ENCODE measurements at places on chromosomes 3 and 15.

DNA sequence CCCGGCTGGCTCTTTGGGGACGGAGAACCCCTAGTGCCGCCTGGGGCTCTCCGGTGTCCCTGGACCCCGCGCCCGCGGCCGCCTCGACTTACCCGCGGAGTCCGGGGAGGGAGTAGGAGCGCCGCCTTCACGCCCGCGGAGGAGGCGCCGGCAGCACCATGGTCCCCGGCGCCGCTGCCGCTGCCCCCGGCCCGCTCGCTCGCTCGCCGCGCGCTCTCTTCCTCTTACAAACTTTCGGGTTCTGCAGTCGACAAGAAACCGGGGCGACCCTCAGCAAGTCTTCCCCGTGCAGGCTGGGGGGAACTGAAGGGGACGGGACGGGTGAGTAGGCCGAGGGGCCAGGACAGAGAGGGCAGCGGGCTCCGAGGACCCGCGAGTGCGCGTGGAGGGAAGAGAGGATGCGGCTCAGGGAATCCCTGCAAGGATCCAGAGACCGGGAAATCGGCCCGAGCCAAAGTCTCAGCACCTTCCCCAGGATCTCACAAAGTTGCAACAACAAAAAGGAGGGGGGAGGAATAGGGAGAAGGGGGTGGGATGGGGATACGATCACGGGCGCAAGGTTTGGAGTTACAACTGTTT, 2.0 kb downstream of the FOXP1 start:
- peak; percentile 38 for DNase-seq

- DNase-seq: no peak
These were observed 185.7 kb upstream of the TOPAZ1 start for GRCh38 chr3:44055951-44056350.

- DNase-seq: no peak
These were observed 73.8 kb upstream of the FURIN start for GRCh38 chr15:90794538-90794937.

GRCh38 chr3:23455084-23455483, 252.0 kb downstream of the UBE2E2 start:
- DNase-seq: peak; percentile 53

DNA sequence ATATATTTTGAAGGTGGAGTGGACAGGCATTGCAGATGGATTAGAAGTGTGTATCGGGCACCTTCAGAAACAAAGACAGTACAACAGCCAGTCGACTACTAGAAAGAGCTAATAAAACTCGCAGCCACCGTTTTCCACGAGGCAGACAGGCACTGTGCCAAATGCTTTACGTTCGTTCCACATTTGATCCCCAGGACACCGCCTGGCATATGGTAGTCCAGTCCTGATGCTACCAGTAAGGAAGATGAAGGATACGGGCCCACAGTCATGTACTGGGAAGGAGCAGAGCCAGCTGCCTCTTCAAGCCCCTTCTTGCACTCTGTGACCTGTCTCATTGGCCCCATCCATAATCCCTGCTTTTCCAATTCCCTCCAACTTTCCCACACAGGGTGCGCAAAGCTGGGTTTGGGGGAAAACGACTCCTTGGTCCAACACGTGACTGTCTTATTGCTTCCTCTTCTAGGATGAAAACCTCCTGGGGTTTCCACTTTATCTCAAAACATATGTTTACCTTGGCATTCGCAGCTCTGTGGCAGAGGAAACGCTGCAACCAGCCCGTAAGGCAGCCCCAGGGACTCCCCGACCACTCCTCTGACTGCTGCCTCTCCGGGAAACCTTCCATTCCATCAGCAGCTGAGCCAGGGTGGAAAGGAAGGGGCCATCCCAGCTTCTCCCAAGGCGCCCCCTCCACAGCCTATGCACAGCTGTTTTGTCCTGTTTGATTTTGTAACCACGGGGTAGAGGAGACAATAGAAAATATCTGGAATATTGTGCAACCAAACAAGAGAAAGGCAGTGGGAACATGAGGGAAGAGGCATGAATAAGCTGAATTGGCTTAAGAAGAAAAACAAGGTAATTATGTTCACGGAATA, 107.4 kb downstream of the ADAMTS17 start:
- DNase-seq: no peak

DNA sequence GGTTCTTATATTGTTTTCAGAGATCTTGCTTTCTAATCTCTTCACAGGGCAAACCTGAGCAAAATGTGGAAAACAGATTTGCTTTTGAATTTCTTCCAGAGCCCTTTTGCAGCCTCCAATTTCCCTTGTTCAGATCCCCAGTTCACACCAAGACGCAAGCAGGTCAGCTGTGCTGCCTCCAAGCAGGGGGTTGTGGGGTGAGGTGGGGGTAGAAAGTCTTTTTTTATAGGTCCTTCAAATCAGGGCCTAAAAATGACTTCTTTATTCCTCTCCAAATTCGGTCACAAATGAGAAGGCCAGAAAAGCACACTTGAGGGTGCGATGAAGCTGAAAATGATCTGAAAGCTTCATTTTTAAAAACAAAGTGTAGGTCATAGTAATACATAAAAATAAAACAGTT, 26.3 kb upstream of the AVEN start:
- no peak for DNase-seq

- peak; percentile 30 for DNase-seq
These were observed 12.0 kb downstream of the MRPL46 start for GRCh38 chr15:88454867-88455810.

GRCh38 chr3:156434921-156435320, 120.0 kb downstream of the SSR3 start:
- DNase-seq: no peak

- no peak for DNase-seq
These were observed 303.4 kb upstream of the ROPN1 start for GRCh38 chr3:124295362-124295761.

DNA sequence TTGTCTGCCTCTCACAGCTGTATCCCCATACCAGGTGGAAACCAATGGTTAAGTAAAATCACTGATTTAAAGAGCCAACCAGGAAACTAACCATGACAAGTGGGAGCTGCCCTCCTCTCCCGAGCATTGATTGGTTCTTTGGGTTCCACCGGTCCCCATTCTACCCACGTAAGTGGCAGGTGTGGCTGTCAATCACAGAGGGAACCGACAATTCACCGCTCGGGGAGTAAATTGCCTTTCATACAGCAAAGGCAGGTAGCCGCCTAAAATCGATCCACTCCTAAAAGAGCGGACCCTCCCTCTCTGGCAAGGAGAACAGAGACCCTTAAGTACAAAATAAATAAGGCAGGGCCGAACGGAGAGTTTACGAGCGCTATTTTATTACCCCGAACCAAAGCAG, 1.2 kb downstream of the ERC2 start:
- DNase-seq: peak; percentile 77

DNA sequence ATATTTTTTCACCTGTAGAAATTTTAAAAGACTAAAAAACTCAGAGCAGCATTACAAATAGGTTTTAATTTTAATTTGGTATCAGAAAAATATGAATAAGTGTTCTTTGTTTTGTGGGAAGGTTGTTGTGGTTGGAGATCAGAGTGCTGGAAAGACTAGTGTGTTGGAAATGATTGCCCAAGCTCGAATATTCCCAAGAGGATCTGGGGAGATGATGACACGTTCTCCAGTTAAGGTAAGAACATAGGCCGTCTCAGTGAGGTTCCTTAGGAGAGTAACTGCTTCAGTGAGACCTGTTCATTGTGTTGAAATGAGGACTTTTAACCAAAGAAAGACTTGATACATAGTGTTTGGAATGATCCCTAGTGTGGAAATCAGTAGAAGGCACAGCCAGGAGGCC, 44.8 kb downstream of the OPA1 start:
- no peak for DNase-seq

DNA sequence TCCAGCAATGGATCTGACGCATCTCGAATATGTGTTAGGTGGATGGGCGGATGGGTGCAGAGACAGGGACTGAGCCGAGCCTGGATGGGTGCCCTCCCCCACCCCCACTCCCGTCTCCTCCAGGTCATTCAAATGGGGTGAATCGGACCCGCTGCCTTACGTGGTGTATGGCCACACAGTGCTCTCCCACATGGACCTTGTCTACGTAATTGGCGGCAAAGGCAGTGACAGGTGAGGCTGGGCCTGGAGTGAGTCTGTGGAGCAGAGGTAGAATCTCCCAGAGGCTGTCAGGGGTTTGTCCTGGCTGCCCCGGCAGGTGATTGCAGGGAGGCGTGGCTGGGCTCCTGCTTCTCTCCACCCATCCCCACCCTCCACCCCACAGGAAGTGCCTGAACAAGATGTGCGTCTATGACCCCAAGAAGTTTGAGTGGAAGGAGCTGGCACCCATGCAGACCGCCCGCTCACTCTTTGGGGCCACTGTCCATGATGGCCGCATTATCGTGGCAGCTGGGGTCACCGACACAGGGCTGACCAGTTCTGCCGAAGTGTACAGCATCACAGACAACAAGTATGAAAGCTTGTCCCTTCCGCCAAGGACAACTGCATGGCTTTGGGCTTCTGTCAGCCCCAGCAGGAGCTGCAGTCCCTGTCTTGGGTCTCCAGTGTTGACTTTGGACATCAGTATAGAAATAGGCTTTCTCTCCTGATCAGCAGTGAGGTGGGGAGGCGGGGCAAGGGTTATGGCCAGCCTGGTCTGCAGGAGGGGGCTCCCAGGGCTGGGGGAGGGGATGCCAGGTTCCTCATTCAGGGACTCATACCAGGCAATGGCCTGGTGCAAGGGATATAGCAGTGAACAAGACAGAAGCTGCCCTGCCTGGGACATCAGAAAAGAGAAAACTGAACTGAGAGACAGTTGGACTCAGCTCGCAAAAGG, 3.4 kb downstream of the KLHL40 start:
- DNase-seq: no peak

- no peak for DNase-seq
These were observed 15.1 kb upstream of the SNRPA1 start for GRCh38 chr15:101310161-101310480.

DNA sequence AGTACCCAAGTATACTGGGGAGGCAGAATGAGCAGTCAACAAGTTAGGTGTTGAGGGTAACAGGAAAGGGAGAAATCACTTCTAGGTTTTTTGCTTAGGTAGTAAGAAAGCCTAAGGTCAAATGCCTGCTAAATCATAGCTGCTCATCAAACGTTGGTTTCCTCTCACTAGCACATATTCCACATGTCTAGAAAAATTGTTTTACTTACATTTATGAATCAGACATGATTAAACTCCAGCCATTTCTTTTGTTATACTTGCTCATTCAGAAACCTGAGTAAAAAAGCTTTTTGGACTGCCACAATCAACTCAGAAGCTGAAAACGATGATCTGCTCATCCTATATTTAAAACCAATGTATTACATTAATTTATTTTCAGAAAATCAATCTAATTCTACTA, 40.2 kb downstream of the SLC9A9 start:
- DNase-seq: no peak

DNA sequence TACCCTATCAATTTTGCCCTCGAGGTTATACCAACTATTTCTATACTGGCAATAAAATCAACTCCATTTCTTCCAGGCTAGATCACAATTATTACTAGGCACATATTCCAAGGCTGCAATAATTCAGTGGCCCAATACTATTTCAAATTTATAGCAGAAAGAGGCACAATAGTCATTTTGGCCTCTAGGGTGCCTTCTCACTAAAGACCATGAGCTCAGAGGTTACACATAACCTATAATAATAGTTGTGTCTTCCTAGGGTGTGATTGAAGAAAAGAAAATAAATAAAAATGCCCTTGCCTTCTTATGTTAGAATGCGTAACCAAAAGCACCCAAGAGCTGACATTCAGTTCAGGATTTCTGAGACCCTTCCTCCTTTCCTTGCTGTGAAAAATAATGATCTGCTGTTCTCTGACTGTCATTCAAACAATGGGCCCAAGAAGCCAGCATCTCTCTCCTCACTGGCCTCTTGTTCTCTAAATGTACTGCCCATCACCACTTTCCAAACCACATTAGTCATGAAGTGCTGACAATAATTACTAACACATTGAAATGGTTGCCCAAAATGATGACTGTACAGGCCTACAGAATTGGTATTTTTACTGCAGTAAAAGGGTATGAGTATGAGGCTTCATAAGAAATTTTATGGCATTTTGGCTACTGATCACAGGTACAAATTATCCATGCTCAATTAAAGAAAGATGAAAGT, 244.8 kb downstream of the LRRN1 start:
- no peak for DNase-seq

GRCh38 chr3:153688301-153689120, 432.7 kb upstream of the ARHGEF26 start:
- peak; percentile 4 for DNase-seq

GRCh38 chr15:57217778-57218598, 158.3 kb upstream of the CGNL1 start:
- no peak for DNase-seq

DNA sequence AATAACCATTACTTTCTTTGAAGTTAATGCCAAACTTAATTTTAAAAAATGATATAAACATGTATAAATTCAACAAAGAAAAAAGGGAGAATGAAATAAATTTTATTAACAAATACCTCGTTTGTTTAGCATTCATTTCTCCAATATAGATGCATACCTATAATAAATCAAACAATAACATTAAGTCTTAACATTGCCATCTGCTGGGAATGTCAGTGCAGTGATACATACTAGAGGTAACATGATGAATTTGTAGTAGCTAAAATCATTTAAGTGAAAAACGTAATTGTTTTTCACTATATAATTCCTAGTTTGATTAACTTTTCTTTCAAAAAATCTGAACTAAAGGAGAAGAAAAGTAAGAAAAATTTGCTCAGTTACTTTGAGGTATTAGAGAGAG, 340.2 kb upstream of the CBLB start:
- DNase-seq: peak; percentile 15

DNA sequence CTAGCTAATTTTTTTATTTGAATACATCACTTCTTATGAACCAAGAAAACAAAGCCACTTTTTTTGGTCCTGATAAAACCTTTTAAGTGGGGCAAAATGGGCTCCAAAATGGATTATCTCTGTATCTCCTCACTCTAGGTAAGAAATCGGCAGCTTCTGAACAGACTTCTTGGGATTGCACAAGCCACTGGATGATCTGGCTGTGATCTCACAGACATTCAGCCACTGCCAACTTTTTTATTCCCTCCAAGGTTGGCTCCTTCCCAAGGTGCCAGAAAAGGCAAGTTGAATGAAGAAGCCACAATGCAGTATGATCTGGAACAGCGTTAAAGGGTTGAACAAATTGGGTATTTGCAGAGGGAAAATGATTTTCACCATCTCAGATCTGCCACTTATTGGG, 73.2 kb downstream of the PRICKLE2 start:
- DNase-seq: no peak

- DNase-seq: no peak
These were observed 68.8 kb downstream of the ANXA2 start for GRCh38 chr15:60328852-60329443.

DNA sequence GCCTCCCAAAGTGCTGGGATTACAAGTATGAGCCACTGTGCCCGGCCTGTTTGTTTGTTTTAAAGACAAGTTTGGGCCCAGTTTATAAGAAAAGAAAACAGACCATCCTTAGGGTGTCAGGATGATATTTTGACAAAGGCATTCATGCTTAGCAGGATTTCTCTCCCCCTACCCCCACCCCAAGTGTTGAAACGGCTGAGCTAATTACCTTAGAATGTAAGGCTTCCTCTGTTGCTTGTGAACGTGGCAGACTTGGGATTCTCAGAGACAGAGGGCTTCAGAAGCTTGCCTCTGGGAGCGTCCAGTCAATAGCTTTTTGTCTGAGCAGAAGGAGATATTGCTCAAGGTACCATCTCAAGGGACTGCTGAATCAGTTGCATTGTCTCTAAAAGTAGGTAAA, 24.0 kb downstream of the FLNB start:
- DNase-seq: no peak

- no peak for DNase-seq
These were observed 15.2 kb upstream of the XIRP1 start for GRCh38 chr3:39207361-39208186.

GRCh38 chr15:99755692-99756409, 22.6 kb upstream of the LYSMD4 start:
- DNase-seq: peak; percentile 76
